ENCODE measurements at places on chromosomes 6 and 20.

GRCh38 chr6:157535340-157536222 is 154.6 kb downstream of the ZDHHC14 start:
- peak; percentile 53 for DNase-seq

DNA sequence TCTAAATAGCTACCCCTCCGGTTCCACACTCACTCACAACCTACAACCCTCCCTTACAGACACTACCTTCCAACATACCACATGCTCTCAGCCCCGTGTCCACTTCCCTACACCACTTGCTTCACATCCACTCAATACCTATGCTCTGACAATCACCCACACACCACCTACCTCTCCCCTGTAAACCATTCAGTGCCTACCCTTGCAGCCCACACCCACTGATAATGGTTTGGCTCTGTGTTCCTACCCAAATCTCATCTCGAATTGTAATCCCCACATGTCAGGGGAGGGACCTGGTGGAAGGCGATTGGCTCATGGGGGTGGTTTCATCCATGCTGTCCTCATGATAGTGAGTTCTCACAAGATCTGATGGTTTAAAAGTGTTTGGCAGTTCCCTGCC is 9.8 kb upstream of the ZNF343 start:
- no peak for DNase-seq

- DNase-seq: peak; percentile 60
Observed at GRCh38 chr20:49281059-49281912, 3.4 kb upstream of the ZNFX1 start.

GRCh38 chr20:34987288-34988190 is 31.9 kb downstream of the MYH7B start:
- no peak for DNase-seq

DNA sequence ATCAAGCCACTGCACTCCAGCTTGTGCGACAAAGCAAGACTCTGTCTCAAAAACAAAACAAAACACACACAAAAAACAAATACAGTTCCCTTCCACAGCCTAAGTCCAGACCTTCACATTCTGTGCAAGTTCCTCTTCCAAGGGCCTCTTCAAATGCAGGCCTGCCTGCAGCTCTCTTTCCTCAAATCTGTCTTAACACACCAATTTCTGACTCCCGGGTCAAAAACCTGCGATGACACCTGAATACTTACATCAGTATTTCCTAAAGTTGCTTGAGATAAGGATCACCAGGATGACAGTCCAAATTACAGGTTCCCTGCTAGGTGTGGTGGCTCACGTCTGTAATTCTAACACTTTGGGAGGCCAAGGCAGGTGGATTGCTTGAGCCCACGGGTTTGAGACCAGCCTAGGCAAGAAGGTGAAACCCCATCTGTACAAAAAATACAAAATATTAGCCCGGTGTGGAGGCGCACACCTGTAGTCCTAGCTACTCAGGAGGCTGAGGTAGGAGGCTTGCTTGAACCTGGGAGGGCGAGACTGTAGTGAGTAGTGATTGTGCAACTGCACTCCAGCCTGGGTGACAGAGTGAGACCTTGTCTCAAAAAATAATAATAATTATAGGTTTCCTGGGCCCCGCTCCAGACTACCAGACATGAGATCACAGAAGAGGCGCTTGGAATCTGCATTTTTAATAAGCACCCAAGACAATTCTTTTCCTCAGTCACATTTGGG is 8.8 kb upstream of the PARD6B start:
- DNase-seq: no peak

DNA sequence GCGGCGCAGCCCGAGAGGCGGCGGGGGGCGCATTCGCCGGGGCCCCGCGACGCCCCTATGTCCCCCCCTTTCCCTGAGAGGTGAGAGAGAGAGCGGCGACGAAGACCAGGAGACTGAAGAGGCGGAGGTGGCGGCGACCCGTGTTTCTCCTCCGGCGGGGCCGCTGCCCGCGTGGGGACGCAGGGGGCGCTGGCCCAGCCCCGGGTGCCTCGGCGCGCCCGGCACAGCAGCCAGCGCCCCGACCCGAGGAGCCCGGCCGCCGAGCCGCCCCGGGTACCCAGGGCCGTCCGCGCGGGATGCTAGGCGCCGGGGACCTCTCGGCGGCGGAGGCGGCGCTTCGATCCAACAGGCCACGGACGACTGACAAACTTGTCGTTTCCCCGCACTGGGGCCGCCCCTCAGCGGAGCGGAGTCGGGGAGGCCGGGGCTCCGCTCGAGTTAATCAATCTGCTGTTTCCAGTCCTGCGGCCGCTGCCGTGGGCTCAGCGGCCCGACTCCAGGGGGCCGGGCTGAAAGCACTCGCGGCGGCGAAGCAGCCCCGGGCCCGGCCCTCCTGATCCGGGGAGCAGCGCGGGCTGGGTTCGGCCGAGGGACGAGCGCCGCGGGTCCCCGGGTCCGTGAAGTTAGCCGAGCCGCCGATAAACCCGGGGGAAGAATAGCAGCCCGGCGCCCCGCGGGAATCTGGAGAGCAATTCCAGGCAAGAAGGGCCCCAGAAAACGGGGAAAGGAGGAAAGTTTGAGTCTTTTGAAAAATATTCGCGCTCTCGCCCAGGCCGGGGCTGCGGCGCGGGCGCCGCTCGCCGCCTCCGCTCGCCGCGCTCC is 631 bp downstream of the MDGA1 start:
- DNase-seq: peak; percentile 34

GRCh38 chr20:25341716-25342680 is 48.6 kb downstream of the ABHD12 start:
- DNase-seq: no peak

GRCh38 chr20:17750722-17751045 is 50.9 kb downstream of the BANF2 start:
- no peak for DNase-seq

GRCh38 chr20:51541189-51542032 is 1.1 kb downstream of the NFATC2 start:
- DNase-seq: peak; percentile 61

- no peak for DNase-seq
Observed at GRCh38 chr20:20103486-20103885, 51.2 kb downstream of the CFAP61 start.

GRCh38 chr20:21302664-21303060 is 469 bp upstream of the XRN2 start:
- DNase-seq: no peak

DNA sequence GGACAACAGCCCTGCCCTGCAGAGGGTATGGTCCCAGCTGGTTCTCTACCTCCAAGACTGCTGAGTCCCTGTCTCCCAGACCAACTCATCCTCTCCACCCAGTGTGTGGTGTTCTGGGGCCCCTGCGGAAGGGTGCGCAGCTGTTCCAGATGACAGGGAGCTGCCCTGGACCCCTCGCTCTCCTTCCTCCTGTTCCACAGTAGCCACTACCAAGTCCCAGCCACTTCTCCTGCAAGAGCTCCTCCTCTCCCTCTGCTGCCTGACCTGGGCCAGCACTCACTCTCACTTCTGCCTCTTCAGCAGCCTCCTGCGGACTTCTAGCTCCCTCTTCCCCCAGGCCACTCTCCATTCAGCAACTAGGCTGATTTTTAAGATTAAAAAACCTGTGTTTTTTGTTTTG is 40.1 kb upstream of the TMEM181 start:
- no peak for DNase-seq

- DNase-seq: no peak
Observed at GRCh38 chr6:10000551-10000950, 414.3 kb downstream of the TFAP2A start.

- no peak for DNase-seq
Observed at GRCh38 chr6:119862719-119863118, 513.2 kb upstream of the MAN1A1 start.

- DNase-seq: no peak
Observed at GRCh38 chr20:20941468-20941889, 164.7 kb downstream of the LINC00237 start.

GRCh38 chr6:166277018-166277417 is 31.2 kb downstream of the PRR18 start:
- no peak for DNase-seq

- DNase-seq: no peak
Observed at GRCh38 chr20:23399568-23400241, 21.6 kb downstream of the NAPB start.

DNA sequence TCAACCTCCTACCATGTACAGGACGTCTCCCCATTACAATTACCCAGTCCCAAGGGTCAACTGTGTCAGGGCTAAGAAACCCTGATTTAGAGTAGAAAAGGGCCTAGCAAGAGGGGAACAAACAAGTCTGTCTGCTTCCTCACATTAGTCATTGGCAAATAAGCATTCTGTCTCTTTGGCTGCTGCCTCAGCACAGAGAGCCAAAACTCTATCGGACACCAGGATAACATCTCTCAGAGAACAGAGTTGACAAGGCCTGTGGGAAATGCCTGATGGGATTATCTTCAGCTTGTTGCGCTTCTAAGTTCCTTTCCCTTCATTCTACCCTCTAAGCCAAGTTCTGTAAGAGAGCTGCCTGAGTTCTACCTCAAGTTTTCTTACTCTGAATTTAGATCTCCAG is 19.0 kb upstream of the VSX1 start:
- no peak for DNase-seq

GRCh38 chr6:161622779-161623178 is 348.9 kb upstream of the AGPAT4 start:
- DNase-seq: no peak

- no peak for DNase-seq
Observed at GRCh38 chr6:160274871-160275510, 16.4 kb upstream of the SLC22A2 start.

- DNase-seq: no peak
Observed at GRCh38 chr20:21101932-21102575, 4.1 kb downstream of the LINC00237 start.

DNA sequence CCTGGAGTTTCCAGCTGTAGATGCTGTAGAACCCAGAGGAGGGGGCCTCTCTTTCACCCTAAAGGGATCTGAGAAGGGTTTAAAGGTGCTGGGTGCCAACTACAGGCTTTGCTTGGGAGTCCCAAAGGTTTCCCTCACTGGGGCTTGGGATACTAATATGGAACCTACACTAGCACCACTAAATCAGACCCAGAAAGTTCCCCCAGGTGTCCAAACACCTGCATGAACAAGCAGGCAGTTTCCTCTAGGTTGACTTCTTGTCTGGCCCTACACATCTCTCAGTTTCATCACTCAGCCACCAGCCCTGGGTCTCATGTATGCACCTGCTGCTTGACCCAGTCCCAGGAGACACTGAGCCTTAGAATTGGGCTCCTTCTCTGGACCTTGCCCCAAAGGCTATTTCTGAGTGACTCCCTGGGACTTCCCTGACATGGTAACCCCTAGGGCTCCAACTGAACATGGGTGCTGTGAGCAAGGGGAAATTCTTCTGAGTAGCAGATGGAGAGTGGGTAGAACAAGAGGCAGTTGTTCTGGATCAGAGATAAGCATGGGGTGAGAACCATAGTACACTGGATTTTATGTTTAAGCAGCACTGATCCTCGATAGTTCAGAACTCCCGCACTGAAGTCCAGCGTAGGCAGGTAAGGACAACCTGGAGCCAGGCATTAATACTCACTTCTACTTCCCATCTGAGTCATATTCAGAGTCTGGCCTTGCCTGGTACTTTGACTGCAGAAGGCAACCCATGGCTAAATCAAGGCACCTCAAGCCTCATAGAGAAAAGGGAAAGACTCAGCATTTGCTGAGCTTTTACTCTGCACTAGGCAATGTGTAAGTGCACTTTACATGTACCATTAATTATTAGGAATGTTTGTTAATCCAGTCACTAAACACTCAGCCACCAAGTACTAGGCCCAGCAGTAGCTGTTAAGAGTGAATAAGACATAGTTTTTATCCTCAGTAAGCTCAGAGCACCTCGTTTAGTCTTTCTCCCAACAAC is 16.8 kb downstream of the BCL2L1 start:
- DNase-seq: no peak

GRCh38 chr6:130513770-130514169 is 148.0 kb downstream of the TMEM200A start:
- no peak for DNase-seq

DNA sequence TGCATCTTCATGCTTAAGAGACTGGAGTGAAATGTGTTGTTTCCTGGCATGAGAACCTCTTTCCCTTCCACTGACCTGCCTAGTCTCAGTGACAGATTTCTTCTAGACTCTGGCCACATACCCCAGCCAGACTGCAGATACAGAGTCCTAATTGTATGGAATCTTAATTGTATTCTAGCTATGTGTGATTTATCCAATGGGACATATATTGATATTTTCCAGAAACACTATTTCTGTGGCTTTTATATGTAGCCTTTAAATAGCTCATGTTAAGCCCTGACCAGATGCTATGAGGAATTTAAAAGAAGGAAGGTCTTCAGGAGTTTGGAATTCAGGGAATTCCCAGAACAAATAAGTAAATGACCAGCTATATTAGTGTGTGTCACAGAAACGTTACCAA is 99.0 kb downstream of the FIG4 start:
- peak; percentile 3 for DNase-seq

- no peak for DNase-seq
Observed at GRCh38 chr20:60966031-60966430, 286.0 kb upstream of the CDH4 start.

Data from Caki2 (cell line).